ENCODE measurements at places on chromosomes 7 and 10. TPM values are rescaled to one million over a fixed set of nuclear protein-coding genes. Genes with fewer than 3 reads are reported as not detected.

Gene ZNF727
- total RNA-seq: 0.09 TPM

Gene COL17A1
- total RNA-seq: 5.4 TPM

Gene COL26A1
- not detected for total RNA-seq

Gene CFAP58
- total RNA-seq: 0.56 TPM

Gene STAG3
- 0.09 TPM for total RNA-seq

Gene CFTR
- total RNA-seq: not detected

Gene SYT15
- total RNA-seq: 0.56 TPM

Gene TRPV5
- not detected for total RNA-seq

Gene SEM1
- total RNA-seq: 269 TPM

Gene TSPAN33
- 0.38 TPM for total RNA-seq

Gene DKK1
- total RNA-seq: 86.2 TPM

Gene MYO3A
- not detected for total RNA-seq

Gene CCL24
- 0.28 TPM for total RNA-seq

Gene PDE1C
- total RNA-seq: 0.38 TPM

Gene PPP1R3C
- 0.72 TPM for total RNA-seq

Gene IPMK
- total RNA-seq: 6.2 TPM

Gene SPDYE2B
- not detected for total RNA-seq
